ENCODE measurements at places on chromosomes 4 and X. TPM values are rescaled to one million over a fixed set of nuclear protein-coding genes. Genes with fewer than 3 reads are reported as not detected.

Gene ARHGAP6
- total RNA-seq, result 1.1 TPM

DNA sequence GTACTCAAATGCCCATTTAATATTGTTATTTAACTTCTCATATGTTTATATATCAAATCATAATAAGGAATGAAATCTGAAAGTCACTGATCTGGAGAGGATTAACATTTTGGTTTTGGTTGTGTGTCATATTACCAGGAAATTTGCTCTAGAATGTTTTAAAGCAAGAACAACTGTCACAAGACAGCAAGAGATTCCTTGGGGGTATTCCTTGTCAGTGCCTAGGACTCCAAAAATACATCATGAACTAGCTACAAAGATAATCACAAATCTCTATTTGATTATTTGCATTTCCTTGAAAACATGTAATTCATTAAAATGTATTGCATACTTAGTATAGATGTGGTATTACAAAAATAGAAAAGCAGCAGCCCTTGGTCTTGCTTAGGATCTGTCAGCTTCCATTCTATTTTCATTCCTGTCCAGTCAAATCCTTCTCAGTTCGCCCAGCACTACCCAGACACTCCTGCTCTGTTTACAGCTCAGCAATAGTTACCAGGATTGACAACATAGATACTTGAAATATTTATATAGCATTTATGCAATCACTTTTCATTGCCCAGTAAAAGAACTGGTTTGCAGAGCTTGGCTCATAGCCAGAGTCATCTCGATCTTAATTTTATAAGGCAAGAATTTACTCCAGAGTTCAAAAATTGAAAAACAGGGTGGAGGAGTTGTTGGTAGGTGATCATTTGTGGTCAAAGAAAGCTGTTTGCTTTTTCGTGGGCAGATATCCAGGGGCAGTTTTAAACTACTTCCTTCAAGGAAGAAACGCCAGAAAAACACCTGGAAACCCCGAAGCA, 9.2 kb upstream of the BMP3 start:
- no peak for DNase-seq

- no peak for DNase-seq
These were observed 168.1 kb upstream of the SLC7A11 start for GRCh38 chr4:138410266-138410665.

- DNase-seq, result peak; percentile 72
These were observed at the start of gene USP51 for GRCh38 chrX:55489314-55490009. Gene USP51, minus strand, starts transcription at chrX:55489848. Its CDS starts 909 bp downstream, at chrX:55488939.

- no peak for DNase-seq
These were observed 4.2 kb downstream of the CXorf65 start for GRCh38 chrX:71102292-71102691.

DNA sequence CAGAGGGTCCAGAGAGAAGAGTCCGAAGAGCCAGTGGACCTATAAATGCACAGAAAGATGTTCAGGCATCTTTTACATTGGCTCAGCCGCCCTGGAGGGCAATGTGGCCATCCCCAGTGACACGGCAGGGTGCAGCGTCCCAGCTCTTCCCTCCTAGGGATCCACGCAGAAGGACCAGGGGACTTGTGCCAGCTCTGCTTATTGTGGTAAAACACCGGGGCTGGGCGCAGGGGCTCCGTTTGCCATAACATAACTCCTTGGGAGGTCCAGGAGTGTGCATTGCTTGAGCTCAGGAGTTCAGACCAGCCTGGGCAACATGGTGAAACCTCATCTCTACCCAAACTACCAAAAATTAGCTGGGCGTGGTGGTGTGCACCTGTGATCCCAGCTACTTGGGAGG, 70.2 kb downstream of the CPZ start:
- DNase-seq, result no peak

GRCh38 chr4:22090661-22091351, 142.2 kb upstream of the KCNIP4 start:
- no peak for DNase-seq

- DNase-seq, result no peak
These were observed 609.2 kb downstream of the SPOCK3 start for GRCh38 chr4:166625018-166625637.

DNA sequence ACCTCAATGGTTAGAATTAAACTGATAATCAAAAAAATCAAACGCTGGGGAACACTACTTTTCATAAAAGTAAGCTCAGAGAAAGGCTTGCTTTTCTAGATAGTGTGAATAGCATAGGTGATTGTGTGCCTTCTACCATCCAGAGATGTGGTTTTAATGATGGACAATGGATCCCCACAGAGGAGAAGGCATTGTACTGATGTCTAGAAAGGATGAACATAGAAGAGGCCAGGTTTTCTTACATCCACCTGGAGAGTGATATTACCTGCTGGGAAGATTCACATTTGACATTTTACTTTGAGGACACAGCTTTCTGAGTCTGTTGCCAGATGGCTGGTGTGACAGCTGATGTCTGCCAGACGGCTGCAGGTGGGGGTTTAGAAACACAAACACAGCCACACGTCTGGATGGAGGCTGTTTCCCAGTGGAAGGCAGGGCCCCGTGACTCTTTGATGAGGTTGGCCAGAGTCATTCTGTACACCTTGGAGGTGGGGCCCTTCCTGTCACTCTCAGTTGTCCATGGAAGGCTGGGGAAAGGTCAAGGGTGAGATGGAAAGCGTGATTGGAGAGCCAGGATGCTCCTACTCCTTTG, 114.4 kb downstream of the PSAPL1 start:
- no peak for DNase-seq

GRCh38 chr4:6538575-6538974, 36.4 kb upstream of the MAN2B2 start:
- no peak for DNase-seq

Gene TMEM35A
- 14.1 TPM for total RNA-seq

Gene TMPRSS11F
- not detected for total RNA-seq

Gene DGKK
- total RNA-seq, result 0.19 TPM

GRCh38 chr4:19700992-19701391, 550.7 kb upstream of the SLIT2 start:
- DNase-seq, result no peak

GRCh38 chr4:1112174-1112820, 1.1 kb downstream of the RNF212 start:
- DNase-seq, result no peak

GRCh38 chr4:150518559-150518958, 63.4 kb upstream of the MAB21L2 start:
- DNase-seq, result no peak

Gene PABPC1L2B
- not detected for total RNA-seq

Gene MTMR1
- 18.0 TPM for total RNA-seq

DNA sequence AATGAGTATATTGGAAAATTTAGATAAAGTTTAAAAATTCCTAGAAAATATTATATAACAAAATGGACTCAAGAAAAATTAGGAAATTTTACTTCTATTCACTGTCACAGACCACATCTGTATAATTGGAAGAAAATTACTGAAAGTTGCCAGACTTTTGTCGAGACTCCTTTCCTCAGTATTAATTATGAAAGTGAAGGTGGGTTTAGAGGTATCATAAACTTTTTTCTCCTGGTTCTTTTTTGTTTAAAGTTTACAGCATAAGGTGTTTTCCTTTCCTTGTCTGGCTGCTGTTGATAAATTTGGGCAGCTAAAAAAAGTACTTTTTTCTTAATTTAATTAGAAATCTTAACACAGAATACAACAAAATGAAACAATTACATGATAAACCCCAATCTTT, 6.7 kb upstream of the TEX13D start:
- DNase-seq, result no peak

Gene TLR7
- total RNA-seq, result not detected

GRCh38 chrX:142503967-142504643, 299.0 kb upstream of the MAGEC2 start:
- no peak for DNase-seq

DNA sequence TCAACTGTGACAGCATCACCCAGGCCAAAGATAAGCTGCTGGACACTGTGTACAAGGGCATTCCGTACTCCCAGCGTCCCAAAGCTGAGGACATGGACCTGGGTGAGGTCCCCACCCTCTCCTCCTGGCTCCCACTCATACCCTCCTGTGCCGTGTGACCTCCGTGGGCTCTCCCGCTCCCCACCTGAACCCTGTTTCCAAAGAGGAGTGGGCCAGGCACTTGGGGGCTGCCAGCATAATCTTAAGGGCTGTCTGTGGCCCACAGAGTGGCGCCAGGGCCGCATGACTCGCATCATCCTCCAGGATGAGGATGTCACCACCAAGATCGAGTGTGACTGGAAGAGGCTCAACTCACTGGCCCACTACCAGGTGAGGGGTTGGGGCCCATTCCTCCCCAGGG, 10.0 kb downstream of the LAGE3 start:
- DNase-seq, result no peak

DNA sequence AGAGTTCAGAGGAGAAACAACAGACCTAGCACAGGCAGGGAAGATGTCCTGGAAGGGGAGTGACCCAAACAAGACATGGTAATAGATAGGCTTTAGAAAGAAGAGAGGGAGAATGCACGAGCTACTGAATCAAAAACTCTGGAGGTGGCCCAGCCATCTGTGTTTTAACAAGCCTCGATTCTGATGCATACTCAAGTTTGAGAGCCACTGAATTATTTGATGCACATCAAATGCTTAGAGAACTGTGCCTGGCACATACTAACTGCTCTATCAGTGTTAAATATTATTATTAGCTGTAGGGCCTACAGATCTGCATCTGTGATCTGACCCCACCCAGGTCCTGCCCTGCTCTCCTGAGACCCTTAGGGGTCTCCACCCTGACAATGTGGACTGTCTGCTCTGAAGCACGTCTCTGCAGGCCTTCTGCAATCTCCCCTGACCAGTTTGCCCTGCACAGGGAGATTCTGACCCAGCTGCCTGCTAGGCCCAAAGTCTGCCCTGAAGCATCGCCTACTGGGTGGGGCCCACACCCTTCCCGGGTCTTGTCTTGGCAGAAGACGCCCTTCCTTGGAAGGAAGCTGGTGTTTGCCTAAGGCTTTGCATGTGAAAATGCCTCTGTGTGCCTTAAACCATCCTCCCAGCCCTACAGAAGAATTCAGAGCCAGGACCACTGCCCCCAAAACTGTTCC, 201.5 kb upstream of the KLF3 start:
- no peak for DNase-seq

DNA sequence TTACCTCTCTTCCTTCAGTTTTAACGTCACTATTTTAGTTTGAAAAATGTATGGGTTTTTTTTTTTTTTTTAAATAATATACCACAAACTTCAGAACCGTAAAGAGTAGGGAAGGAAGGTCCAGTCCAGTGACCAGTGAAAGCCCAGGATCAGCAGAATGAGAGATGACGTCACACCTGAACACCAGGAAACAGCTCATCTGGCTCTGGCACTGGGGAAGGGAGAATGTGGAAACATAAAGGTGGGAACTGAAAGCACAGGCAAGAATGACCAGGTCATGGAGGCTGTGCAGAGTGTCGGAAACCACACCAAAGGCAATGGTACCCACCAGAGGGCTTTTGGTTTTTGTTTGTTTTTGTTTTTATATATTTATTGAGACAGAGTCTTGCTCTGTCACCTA, 141.2 kb downstream of the DHX15 start:
- DNase-seq, result no peak

Gene HSPA4L
- 0.77 TPM for total RNA-seq

DNA sequence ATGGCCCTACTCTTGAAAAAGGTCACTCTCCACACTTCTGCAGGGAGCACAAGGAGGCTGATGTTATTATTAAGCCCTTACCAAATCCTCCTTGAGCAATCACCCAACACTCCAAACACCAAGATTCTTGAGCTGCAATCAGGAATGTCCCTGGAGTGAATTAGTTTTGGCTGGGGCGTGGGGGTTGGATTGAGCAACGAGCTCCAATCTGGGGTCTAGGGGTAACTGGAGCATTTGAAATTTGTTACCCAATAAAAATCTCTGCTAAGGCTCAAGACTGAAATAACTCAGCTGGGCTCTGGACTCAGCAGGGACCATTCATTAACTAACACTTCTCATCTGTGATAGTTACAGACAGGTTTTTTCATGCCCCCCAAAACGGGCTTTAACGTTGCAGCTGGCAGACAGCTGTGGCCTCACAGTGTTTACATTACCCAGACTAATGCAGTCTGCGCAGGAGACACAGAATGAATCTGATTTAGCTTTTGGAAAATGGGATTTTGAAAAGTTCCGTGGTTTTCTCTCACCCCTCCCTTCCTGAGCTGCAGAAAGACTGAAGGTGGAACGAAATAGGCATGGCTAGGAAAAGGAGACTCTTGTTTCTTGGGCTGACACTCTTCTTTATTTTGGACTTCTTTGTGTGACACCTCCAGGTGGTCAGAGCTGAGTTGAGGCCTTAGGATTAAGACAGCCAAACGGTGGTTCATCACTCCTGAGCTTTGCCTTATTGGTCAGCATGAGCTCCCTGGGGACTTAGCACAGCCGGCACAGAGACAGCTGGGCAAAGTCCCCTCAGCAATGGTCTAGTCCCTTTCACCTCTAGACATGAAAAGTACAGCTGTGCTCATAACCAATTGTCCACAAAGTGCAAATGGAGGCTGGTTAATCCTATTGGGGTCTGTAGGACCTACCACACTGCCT, 26.6 kb downstream of the PLAC1 start:
- DNase-seq, result peak; percentile 11

Measured in neural progenitor cell (in vitro differentiated cells).